ENCODE measurements at places on chromosomes 7 and 10. TPM values are rescaled to one million over a fixed set of nuclear protein-coding genes. Genes with fewer than 3 reads are reported as not detected.

PPIA gene
- 1,071 TPM for total RNA-seq

POM121L12 gene
- total RNA-seq = not detected

LRRD1 gene
- 0.30 TPM for total RNA-seq

SPDYE18 gene
- 0.59 TPM for total RNA-seq

VAX1 gene
- total RNA-seq = not detected

ZNF485 gene
- 3.8 TPM for total RNA-seq

SUN3 gene
- not detected for total RNA-seq

Data from skin of body (tissue), 3 donors.